NCI-H1048 (cell line): ENCODE measurements at places on chromosomes 3 and 15.

- no peak for DNase-seq
Measured at GRCh38 chr15:60933900-60934885, 294.9 kb downstream of the RORA start.

DNA sequence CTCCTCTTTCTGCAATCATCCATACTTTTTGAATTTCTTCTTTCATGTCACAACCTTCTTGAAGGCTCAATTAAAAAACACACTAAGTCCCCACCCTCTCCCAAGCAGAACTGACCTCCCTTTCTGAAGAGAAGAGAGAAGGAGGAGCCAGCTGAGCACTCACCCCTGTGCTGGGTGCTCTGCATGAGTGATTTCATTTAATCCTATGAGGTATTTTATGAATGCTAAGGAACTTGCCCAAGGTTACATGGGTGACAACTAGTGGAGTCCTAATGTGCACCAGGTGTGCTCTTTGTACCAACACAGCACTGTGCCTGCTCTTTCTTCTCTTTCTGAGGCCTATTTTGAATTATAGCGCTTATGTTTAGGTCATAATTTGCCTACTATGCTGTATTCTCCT, 135.6 kb downstream of the DUT start:
- no peak for DNase-seq

DNA sequence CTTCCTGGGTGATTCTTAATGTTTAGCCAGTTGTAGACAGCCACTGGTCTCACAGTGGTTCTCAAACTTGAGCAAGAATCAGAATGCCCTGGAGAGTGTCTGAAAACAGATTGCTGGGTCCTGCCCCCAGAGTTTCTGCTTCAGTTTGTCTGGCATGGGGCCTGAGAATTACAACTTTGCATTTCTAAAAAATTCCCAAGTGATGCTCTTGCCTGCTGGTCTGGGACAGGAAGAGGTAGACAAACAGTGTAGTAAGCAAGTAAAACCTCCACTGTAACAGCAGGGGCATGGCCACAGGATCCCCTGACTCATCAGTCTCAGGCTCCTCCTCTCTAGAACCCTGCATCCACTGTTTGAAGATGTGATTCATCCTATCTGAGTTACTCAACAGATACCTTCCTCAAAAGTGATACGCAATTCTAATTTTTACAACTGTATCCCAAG, 36.5 kb downstream of the DZIP1L start:
- no peak for DNase-seq

GRCh38 chr3:117261983-117262421, 552.4 kb downstream of the TUSC7 start:
- DNase-seq: no peak

GRCh38 chr3:171632766-171633165, 172.6 kb upstream of the TNIK start:
- DNase-seq: no peak

- no peak for DNase-seq
Measured at GRCh38 chr3:131705558-131706051, 202.8 kb upstream of the MRPL3 start.
